Hair follicular keratinocyte (primary cell): ENCODE measurements at places on chromosomes 4 and X. TPM values are rescaled to one million over a fixed set of nuclear protein-coding genes. Genes with fewer than 3 reads are reported as not detected.

Gene EPHA5
- total RNA-seq = not detected in 2 replicates

Gene CXCL3
- 42.0 and 156 TPM in 2 replicates for total RNA-seq

Gene RRH
- total RNA-seq = 0.16 TPM in 1 of 2 replicates, not detected in the other

Gene LEF1
- 2.5 and 3.3 TPM in 2 replicates for total RNA-seq

Gene DIPK2B
- total RNA-seq = not detected in 2 replicates

Gene PABPC1L2B
- not detected in 2 replicates for total RNA-seq

Gene RAB39B
- total RNA-seq = 0.30 and 1.8 TPM in 2 replicates

Gene GAGE12E
- total RNA-seq = not detected in 2 replicates

Gene NRK
- total RNA-seq = 0.23 and 0.72 TPM in 2 replicates

Gene ALAS2
- not detected in 2 replicates for total RNA-seq

Gene LNX1
- 0.11 and 0.39 TPM in 2 replicates for total RNA-seq

Gene SPOCK3
- total RNA-seq = 0.08 TPM in 2 replicates

Gene ATRX
- 19.3 and 45.4 TPM in 2 replicates for total RNA-seq

Gene RAB9B
- total RNA-seq = 0.23 and 0.38 TPM in 2 replicates

Gene HHIP
- total RNA-seq = under 0.01 TPM in 1 of 2 replicates, not detected in the other

Gene SLC34A2
- total RNA-seq = not detected in 2 replicates

Gene HPGDS
- total RNA-seq = not detected in 2 replicates

Gene S100P
- total RNA-seq = 0.23 TPM in 1 of 2 replicates, not detected in the other

Gene F8A1
- total RNA-seq = 2.4 TPM in 1 of 2 replicates, not detected in the other

Gene CT83
- not detected in 2 replicates for total RNA-seq

Gene C4orf36
- total RNA-seq = 5.5 and 6.0 TPM in 2 replicates

Gene ARHGAP10
- total RNA-seq = 13.6 and 14.3 TPM in 2 replicates

Gene TIMM17B
- 71.7 and 75.1 TPM in 2 replicates for total RNA-seq

Gene CCKAR
- total RNA-seq = not detected in 2 replicates

Gene EREG
- 77.0 and 84.1 TPM in 2 replicates for total RNA-seq

Gene MAP3K15
- total RNA-seq = 0.04 and 0.39 TPM in 2 replicates

Gene AIFM1
- 17.9 and 25.9 TPM in 2 replicates for total RNA-seq

Gene NDNF
- not detected in 2 replicates for total RNA-seq

Gene YIPF7
- total RNA-seq = not detected in 2 replicates

Gene SLC6A14
- total RNA-seq = 0.04 and 0.16 TPM in 2 replicates

Gene PNMA6A
- total RNA-seq = 0.11 TPM in 1 of 2 replicates, not detected in the other

Gene C1QTNF7
- total RNA-seq = not detected in 2 replicates

Gene RPA4
- 0.08 and 0.34 TPM in 2 replicates for total RNA-seq

Gene FREM3
- not detected in 2 replicates for total RNA-seq

Gene CTAG1A
- not detected in 2 replicates for total RNA-seq

Gene SHISA3
- total RNA-seq = not detected in 2 replicates

Gene DMRTC1B
- total RNA-seq = not detected in 2 replicates

Gene CWH43
- 9.3 and 14.8 TPM in 2 replicates for total RNA-seq

Gene NALF2
- total RNA-seq = 0.08 and 0.11 TPM in 2 replicates

Gene SLIT2
- total RNA-seq = 3.5 and 4.1 TPM in 2 replicates

Gene TIGD4
- 0.11 TPM in 1 of 2 replicates, not detected in the other for total RNA-seq

Gene ARHGEF9
- total RNA-seq = 7.0 and 14.4 TPM in 2 replicates

Gene MAGEB6B
- total RNA-seq = not detected in 2 replicates

Gene CSN1S1
- total RNA-seq = not detected in 2 replicates

Gene CENPC
- 6.4 and 7.5 TPM in 2 replicates for total RNA-seq

Gene WDR1
- total RNA-seq = 209 and 238 TPM in 2 replicates

Gene SSX2
- not detected in 2 replicates for total RNA-seq

Gene FRYL
- 34.9 and 46.4 TPM in 2 replicates for total RNA-seq

Gene SEPSECS
- 4.9 and 13.4 TPM in 2 replicates for total RNA-seq

Gene GYG2
- 0.23 TPM in 1 of 2 replicates, not detected in the other for total RNA-seq

Gene CT47B1
- not detected in 2 replicates for total RNA-seq

Gene FAM47E
- not detected in 2 replicates for total RNA-seq

Gene CT45A2
- not detected in 2 replicates for total RNA-seq

Gene RHOXF1
- not detected in 2 replicates for total RNA-seq

Gene HTT
- total RNA-seq = 26.1 and 26.5 TPM in 2 replicates

Gene F8A2
- 0.23 TPM in 1 of 2 replicates, not detected in the other for total RNA-seq

Gene PROM1
- total RNA-seq = not detected in 2 replicates

Gene MUC7
- not detected in 2 replicates for total RNA-seq

Gene IRS4
- not detected in 2 replicates for total RNA-seq
